Thyroid gland (tissue), 4 donors: ENCODE measurements at places on chromosomes 2 and 18. TPM values are rescaled to one million over a fixed set of nuclear protein-coding genes. Genes with fewer than 3 reads are reported as not detected.

FN1 gene
- total RNA-seq: 89.1 TPM

DNA sequence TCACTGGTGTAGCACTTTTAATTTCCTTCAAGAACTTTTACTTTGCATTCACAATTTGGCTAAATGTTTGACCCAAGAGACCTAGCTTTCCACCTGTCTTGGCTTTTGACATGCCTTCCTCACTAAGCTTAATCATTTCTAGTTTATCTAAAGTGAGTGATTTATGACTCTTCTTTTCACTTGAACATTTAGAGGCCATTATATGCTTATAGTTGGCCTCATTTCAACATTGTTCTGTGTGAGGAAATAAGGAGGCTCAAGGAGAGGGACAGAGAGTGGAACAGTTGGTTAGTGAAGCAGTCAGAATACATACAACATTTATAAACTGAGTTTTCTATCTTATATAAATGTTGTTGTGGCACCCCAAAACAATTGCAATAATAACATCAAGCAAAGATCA lies 489.3 kb upstream of the CDH2 start:
- no peaks in the 10 kb centered on the region for H3K36me3 ChIP-seq
- no peak overlapping the region for H3K4me3 ChIP-seq
- no peak overlapping the region for H3K27ac ChIP-seq
- no peaks in the 10 kb centered on the region for H3K4me1 ChIP-seq
- no peaks in the 10 kb centered on the region for H3K27me3 ChIP-seq

- DNase-seq: no peak
- H3K36me3 ChIP-seq: no peaks in the 10 kb centered on the region
- no peak overlapping the region for H3K27ac ChIP-seq
- no peaks in the 10 kb centered on the region for H3K27me3 ChIP-seq
- no peak overlapping the region for H3K4me3 ChIP-seq
These were observed 142.4 kb downstream of the CAPN13 start for GRCh38 chr2:30664761-30665358.

MATN3 gene
- 0.33 TPM for total RNA-seq

- no peaks in the 10 kb centered on the region for H3K36me3 ChIP-seq
- H3K27ac ChIP-seq: no peak overlapping the region
- DNase-seq: no peak
- no peak overlapping the region for H3K4me3 ChIP-seq
- peaks cover 3% of the 10 kb centered on the region for H3K4me1 ChIP-seq
- H3K27me3 ChIP-seq: no peaks in the 10 kb centered on the region
These were observed 25.3 kb upstream of the STARD7 start for GRCh38 chr2:96233880-96234316.

CTAGE1 gene
- total RNA-seq: not detected

ZDBF2 gene
- 14.6 TPM for total RNA-seq

GRCh38 chr18:50424877-50425690 lies 50.2 kb downstream of the SKA1 start:
- no peak overlapping the region for H3K4me3 ChIP-seq
- no peaks in the 10 kb centered on the region for H3K4me1 ChIP-seq
- DNase-seq: peak; percentile 8

- peaks cover 5% of the 10 kb centered on the region for H3K4me1 ChIP-seq
- no peak overlapping the region for H3K27ac ChIP-seq
- H3K4me3 ChIP-seq: no peak overlapping the region
- DNase-seq: no peak
- no peaks in the 10 kb centered on the region for H3K27me3 ChIP-seq
These were observed 127.6 kb downstream of the PHLPP1 start for GRCh38 chr18:62842898-62843297.

HOXD8 gene
- total RNA-seq: 24.9 TPM

- no peaks in the 10 kb centered on the region for H3K36me3 ChIP-seq
- H3K4me1 ChIP-seq: no peaks in the 10 kb centered on the region
- no peak overlapping the region for H3K27ac ChIP-seq
These were observed 64.1 kb downstream of the PTPN4 start for GRCh38 chr2:119823734-119824334.

DNA sequence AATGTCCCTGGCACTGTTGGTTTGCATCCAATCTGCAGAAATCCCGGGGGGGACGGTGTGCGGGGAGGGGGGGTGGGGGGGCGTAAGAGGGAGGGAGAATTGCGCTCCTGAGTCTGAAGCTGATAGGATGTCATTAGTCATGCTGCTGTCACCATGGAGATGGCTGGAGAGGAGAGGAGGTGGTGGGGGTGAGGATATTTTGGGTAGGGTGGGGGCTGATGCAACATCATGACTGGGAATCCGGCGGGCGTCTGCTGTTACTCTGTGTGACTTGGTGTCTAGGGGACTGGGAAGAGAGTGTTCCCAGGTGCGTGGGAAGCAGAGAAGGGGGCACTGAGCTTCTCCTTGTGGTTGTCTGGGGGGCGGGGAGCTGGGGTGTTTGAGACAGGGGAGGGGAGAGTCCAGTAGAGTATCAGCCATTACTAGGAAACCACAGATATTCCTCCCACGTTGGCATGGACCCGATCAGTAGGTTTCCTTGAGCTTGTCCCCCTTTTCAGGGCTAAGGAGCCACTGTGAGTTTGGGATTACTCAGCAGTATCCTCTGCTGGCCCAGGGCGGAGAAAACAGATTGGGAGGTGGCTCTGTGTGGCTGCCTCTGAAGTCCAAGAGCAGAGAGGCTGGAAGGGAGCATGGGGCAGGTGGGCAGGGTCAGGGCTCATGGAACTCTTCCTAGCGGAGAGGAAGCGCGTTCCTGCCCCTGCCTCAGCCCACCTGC lies 18.9 kb downstream of the TET3 start:
- no peaks in the 10 kb centered on the region for H3K36me3 ChIP-seq
- peaks cover 35% of the 10 kb centered on the region for H3K4me1 ChIP-seq
- no peak overlapping the region for H3K4me3 ChIP-seq
- H3K27ac ChIP-seq: no peak overlapping the region
- no peaks in the 10 kb centered on the region for H3K27me3 ChIP-seq

DNA sequence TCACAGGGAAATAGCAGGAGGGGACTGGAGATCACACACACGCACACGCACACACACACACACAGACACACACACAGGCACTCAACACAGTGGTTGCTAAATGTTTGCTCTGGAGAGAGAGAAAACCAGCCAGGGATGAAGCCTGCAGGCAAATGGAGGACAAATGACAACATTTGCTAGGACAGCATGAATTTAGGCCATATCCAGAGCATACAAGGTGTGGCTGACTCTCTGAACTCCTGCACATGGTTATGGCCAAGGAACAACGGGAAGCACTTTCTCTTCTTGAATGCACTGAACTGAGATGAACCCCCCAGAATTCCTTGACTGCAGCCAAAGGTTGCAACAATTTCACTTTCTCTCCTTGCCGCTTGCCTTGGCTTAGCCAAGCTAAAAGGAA lies 230.0 kb upstream of the RASGRP3 start:
- no peaks in the 10 kb centered on the region for H3K4me1 ChIP-seq
- no peak for DNase-seq
- no peak overlapping the region for H3K4me3 ChIP-seq

PARD3B gene
- total RNA-seq: 40.6 TPM

GRCh38 chr18:21997207-21998143 lies 171.9 kb upstream of the GATA6 start:
- no peaks in the 10 kb centered on the region for H3K27me3 ChIP-seq
- H3K27ac ChIP-seq: no peak overlapping the region
- no peak overlapping the region for H3K4me3 ChIP-seq
- no peaks in the 10 kb centered on the region for H3K36me3 ChIP-seq
- DNase-seq: peak; percentile 12
- no peaks in the 10 kb centered on the region for H3K4me1 ChIP-seq

OTOS gene
- total RNA-seq: 13.2 TPM

GRCh38 chr2:10826625-10827024 lies 14.0 kb upstream of the PDIA6 start:
- H3K27ac ChIP-seq: no peak overlapping the region
- no peak overlapping the region for H3K4me3 ChIP-seq
- no peaks in the 10 kb centered on the region for H3K27me3 ChIP-seq
- H3K4me1 ChIP-seq: no peaks in the 10 kb centered on the region

- no peak overlapping the region for H3K4me3 ChIP-seq
- H3K36me3 ChIP-seq: no peaks in the 10 kb centered on the region
- H3K27ac ChIP-seq: no peak overlapping the region
These were observed 323.0 kb downstream of the PTPRM start for GRCh38 chr18:7890075-7890474.

- no peak overlapping the region for H3K4me3 ChIP-seq
- DNase-seq: no peak
- H3K4me1 ChIP-seq: no peaks in the 10 kb centered on the region
- no peaks in the 10 kb centered on the region for H3K27me3 ChIP-seq
These were observed 19.0 kb downstream of the CABYR start for GRCh38 chr18:24157855-24158254.

ASXL3 gene
- 19.7 TPM for total RNA-seq

DNA sequence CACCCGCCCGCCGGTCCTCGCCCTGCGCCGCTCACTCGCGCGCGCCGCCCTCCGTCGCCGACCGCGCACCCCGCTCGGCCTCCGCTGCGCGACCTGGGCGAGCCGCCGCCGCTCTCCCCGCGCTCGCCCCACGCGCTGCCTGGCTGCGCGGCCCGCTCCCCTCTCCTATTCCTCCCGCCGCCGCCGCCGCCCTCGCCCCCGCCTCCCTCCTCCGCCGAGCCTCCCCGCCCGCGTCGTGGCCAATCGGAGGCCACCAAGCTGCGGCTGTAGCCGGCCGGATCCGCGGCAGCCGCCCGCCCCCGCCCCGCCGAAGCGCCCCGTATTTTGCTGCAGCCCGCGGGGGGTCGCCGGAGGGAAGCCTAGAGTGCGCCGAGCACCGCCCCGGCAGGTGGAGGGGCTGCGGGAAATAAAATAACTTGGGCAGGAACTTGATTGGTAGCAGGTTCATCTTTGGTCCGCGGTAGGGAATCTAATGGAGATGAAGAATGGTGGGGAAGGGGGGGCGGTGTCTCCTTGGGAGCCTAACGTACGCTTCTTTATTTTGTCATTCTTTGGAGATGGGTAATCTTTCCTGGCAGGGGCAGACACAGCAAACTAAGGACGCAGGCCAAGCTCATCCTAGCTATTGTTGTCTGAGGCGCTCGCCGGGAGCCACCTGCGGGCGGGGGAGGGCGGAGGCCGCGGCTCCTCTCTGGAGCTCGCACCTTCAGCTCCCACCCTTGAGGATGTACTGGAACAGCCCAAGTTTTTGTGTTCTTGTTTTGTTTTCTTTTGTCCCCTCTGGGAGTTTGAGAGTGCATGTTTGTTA lies 1.1 kb upstream of the CDH2 start:
- peak overlapping the region; percentile 44 for H3K4me3 ChIP-seq
- H3K36me3 ChIP-seq: no peaks in the 10 kb centered on the region
- peaks cover 4% of the 10 kb centered on the region for H3K4me1 ChIP-seq
- H3K27me3 ChIP-seq: no peaks in the 10 kb centered on the region

IL36G gene
- total RNA-seq: not detected

- H3K4me1 ChIP-seq: no peaks in the 10 kb centered on the region
- no peak for DNase-seq
- no peak overlapping the region for H3K27ac ChIP-seq
- no peaks in the 10 kb centered on the region for H3K36me3 ChIP-seq
- H3K4me3 ChIP-seq: no peak overlapping the region
These were observed 90.6 kb downstream of the POU3F3 start for GRCh38 chr2:104944495-104944894.

SLC38A11 gene
- total RNA-seq: not detected

AQP12B gene
- total RNA-seq: 0.13 TPM

RTKN gene
- total RNA-seq: 37.0 TPM

GRCh38 chr2:68692511-68692910 lies 42.1 kb upstream of the ARHGAP25 start:
- no peaks in the 10 kb centered on the region for H3K27me3 ChIP-seq
- no peak for DNase-seq
- no peak overlapping the region for H3K4me3 ChIP-seq
- H3K27ac ChIP-seq: no peak overlapping the region
- H3K36me3 ChIP-seq: no peaks in the 10 kb centered on the region
- no peaks in the 10 kb centered on the region for H3K4me1 ChIP-seq

GRCh38 chr18:11994336-11994702 lies 13.0 kb downstream of the IMPA2 start:
- H3K4me1 ChIP-seq: peaks cover 70% of the 10 kb centered on the region
- no peaks in the 10 kb centered on the region for H3K36me3 ChIP-seq
- H3K27ac ChIP-seq: peak overlapping the region; percentile 63
- no peaks in the 10 kb centered on the region for H3K27me3 ChIP-seq

UBXN4 gene
- total RNA-seq: 83.6 TPM

DNA sequence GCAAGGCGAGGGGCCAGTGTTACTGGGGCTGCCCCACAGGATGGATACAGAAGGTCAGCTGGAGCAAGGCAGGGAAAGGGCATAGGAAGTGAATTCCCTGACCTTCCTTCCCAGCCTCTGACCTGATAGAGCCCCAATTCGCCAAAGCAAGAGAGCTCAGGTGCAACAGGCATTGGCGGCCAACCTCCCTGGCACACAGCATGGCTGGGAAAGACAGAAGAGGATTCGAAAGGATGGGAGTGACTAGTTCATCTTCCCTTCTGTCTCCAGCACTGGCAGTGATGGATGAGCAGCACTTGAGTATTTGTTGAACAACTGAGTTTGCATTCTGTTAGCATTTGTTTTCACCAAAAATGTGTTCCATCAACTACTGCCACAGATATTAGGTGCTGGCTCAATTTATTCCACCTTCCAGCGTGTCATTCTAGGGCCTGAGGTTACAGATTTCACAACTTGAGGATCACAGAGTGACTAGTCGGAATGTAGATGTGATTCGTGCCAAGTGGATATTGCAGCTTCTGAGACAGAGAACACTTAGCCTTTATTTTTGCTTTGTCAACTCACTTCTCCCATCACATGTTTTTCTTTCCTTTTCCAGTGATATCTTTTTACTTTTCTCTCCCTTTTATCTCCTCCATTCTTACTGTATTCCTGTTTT lies 6.2 kb downstream of the COPS8 start:
- peaks cover 30% of the 10 kb centered on the region for H3K36me3 ChIP-seq
- no peak overlapping the region for H3K27ac ChIP-seq
- H3K27me3 ChIP-seq: no peaks in the 10 kb centered on the region
- no peak for DNase-seq

GRCh38 chr2:114056294-114057143 lies 166.6 kb downstream of the ACTR3 start:
- no peaks in the 10 kb centered on the region for H3K36me3 ChIP-seq
- no peak overlapping the region for H3K4me3 ChIP-seq
- H3K4me1 ChIP-seq: no peaks in the 10 kb centered on the region
- no peaks in the 10 kb centered on the region for H3K27me3 ChIP-seq

DNA sequence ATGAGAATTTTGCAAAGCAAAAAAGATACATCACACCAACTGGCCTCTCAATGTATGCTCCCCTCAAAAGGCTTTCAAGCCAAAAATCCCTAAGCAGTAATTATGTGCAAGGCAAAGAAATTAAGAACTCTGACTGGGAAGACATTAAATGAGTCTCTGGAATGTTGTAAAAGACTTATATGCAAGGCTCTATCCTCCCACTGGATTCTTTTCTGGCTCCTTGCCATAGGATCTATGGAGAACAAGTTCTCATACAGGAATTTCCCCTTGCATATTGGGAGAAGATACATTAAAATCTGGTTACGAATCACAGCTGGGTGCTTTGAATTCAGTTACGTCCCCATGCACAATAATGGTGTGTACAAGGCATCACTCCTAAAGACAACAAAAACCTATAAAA lies 73.4 kb upstream of the ATL2 start:
- H3K4me3 ChIP-seq: no peak overlapping the region
- H3K4me1 ChIP-seq: peaks cover 22% of the 10 kb centered on the region

- H3K27me3 ChIP-seq: no peaks in the 10 kb centered on the region
- H3K36me3 ChIP-seq: no peaks in the 10 kb centered on the region
- H3K4me1 ChIP-seq: no peaks in the 10 kb centered on the region
- peak; percentile 67 for DNase-seq
- H3K4me3 ChIP-seq: no peak within 1 kb of the TSS
- no peak within 1 kb of the TSS for H3K27ac ChIP-seq
These were observed at the start of gene FSIP2 for GRCh38 chr2:185738679-185739472. Gene FSIP2 (plus strand): TSS chr2:185738804. CDS start chr2:185738895, 91 bp downstream.

GRCh38 chr2:85623991-85624390 lies 8.0 kb downstream of the USP39 start:
- no peak for DNase-seq
- no peaks in the 10 kb centered on the region for H3K27me3 ChIP-seq
- peaks cover 73% of the 10 kb centered on the region for H3K36me3 ChIP-seq
- H3K27ac ChIP-seq: no peak overlapping the region
- no peaks in the 10 kb centered on the region for H3K4me1 ChIP-seq
- no peak overlapping the region for H3K4me3 ChIP-seq
